ENCODE measurements at places on chromosomes 4 and X. TPM values are rescaled to one million over a fixed set of nuclear protein-coding genes. Genes with fewer than 3 reads are reported as not detected.

- DNase-seq: no peak
Observed at GRCh38 chr4:73693811-73694210, 46.6 kb upstream of the CXCL8 start.

- no peak for DNase-seq
Observed at GRCh38 chr4:185346975-185347601, 48.6 kb downstream of the LRP2BP start.

DNA sequence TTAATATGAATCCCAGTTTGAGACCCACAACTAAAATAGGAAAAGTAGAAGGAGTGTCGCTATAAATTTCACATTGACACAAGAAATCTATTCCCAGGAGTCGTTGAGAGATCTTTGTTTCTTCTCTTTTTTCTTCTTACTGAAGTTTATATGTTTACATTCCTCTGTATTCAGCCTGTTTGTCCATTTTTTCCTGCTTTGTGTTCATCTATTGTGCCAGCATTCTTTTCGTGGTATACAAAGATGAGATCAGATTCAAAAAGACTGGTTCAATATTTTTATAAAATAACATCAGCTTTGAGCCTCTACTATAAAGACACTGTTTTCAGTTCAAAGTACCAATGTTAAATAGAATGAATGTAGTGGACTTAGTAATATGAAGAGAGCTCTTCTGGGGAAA, 95.4 kb upstream of the MYOZ2 start:
- DNase-seq: no peak

Gene FANCB
- not detected for total RNA-seq

- no peak for DNase-seq
Observed at GRCh38 chr4:123166023-123166422, 230.6 kb upstream of the SPRY1 start.

- DNase-seq: peak; percentile 33
Observed at GRCh38 chr4:156941940-156942548, 29.6 kb downstream of the PDGFC start.

GRCh38 chrX:124462931-124463330, 116.6 kb downstream of the SH2D1A start:
- DNase-seq: no peak

- DNase-seq: no peak
Observed at GRCh38 chr4:10243856-10244255, 127.3 kb upstream of the WDR1 start.

GRCh38 chr4:20995015-20995414, 294.8 kb downstream of the PACRGL start:
- no peak for DNase-seq

DNA sequence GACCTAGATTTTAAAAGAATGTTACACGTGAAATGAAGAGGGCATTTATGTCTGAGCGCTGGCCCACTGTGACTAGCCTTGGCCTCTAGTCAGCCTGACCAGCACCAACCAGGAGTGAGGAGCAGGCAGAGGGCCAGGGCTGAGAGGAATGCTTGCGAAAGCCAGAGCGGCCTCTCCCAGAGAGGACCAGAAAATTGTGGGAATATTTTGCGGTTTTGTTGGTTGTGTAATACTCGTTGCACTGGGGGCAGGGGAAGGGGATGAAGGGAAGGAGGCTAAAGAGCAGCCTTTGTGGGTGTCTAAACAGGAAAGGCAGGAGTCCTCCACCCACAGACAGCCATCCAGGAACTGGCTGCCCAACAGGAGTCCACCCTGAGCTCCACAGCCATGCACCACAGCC, 3.8 kb downstream of the GABRE start:
- DNase-seq: peak; percentile 35

Gene PPP2R3B
- total RNA-seq: 13.8 TPM

- no peak for DNase-seq
Observed at GRCh38 chr4:145453163-145453520, 28.5 kb upstream of the SMAD1 start.

- DNase-seq: no peak
Observed at GRCh38 chr4:1011666-1012033, 224 bp downstream of the FGFRL1 start.

GRCh38 chr4:162909952-162910351, 256.7 kb downstream of the NAF1 start:
- no peak for DNase-seq

Gene SMIM10L2A
- total RNA-seq: 0.32 TPM

DNA sequence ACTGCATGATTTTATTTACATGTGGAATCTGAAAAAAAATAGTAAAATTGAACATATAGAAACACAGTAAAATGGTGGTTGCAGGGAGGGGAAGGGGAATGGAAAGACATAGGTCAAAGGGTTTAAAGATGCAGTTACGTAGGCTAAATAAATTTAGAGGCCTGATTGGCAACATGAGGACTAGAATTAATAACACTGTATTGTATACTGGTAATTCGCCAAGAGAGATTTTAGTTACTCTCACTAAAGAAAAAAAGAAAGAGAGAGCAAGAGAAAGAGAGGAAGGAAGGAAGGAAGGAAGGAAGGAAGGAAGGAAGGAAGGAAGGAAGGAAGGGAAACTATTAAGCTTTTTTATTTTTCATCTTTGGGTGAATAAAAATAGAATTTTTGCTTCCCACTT, 488.1 kb downstream of the PCDH10 start:
- no peak for DNase-seq

- DNase-seq: no peak
Observed at GRCh38 chr4:12411072-12411471, 982.4 kb upstream of the HS3ST1 start.

DNA sequence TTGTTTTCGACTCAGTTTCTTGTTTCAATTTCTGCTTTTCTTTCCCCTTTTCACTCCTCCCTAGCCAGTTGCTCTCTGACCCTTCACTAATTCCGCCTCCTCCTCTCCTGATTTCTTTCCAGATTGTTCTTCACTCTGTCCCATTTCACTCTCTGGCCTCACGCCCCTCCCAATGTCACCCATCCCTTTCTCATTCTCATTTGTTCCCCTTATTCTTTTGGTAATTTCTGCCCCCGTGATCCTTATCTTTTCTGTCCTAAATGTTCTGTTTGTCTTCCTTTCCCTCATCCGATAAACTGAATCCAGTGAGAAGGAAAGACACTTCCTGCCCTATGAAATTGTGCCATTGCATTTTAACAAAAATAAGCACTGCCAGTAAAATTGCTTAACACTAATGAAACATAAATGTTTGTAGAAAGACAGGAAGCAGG, 94.5 kb upstream of the RASGEF1B start:
- DNase-seq: no peak

DNA sequence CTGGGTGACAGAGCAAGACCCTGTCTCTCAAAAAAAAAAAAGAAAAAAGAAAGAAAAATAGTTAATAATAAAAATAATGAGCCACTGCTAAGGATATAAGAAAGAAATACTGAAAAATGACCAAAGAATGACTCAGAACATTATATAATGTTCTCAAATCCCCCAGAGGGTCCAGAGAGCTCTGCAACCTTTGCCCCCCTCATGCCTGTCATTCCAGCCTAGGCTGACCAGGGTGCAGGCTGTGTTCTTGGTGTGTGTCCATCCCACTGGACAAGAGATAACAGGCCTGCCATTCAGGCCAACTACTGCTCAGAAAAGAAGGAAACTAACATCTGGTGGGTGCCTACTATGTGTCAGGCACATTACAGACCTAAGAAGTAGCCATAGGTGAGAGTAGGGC, 72.7 kb upstream of the EDNRA start:
- DNase-seq: no peak

DNA sequence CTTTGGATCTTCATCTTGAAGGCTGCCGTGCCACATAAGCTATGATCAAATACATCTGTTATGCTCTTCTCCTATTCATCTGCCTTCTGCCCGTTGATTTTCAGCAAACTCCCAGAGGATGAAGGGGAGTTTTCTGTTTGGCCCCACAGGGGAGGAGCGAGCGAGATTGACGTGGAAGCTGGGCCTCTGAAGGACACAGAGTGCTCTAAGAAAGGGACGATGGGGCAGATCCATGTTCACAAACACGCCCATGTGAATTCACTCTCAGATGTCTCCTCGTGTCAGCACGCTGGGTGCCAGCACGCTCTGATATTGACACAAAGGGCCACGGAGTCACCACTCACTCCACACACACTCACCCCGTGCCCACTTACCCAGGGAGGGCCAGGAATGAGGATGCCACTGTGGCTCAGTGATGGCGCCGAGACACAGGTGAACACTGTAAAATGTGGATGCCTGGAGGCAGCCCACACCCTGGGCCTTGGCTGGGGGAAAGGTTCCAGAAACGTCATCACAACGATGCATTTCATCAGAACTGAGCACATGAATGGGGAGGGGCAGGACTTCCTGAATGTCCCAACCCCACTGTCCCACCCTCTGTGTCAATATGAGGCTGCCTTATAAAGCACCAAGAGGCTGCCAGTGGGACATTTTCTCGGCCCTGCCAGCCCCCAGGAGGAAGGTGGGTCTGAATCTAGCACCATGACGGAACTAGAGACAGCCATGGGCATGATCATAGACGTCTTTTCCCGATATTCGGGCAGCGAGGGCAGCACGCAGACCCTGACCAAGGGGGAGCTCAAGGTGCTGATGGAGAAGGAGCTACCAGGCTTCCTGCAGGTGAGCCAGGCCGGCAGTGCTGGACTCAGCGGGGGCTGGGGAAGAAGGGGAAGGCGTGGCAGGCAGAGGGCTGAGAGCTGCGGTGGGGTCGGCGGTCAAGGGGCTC, at the start of gene S100P:
Gene S100P, plus strand, starts transcription at position 648 of the 946 bp plus-strand sequence. Its CDS starts 55 bp downstream, at position 703.
- peak; percentile 41 for DNase-seq

DNA sequence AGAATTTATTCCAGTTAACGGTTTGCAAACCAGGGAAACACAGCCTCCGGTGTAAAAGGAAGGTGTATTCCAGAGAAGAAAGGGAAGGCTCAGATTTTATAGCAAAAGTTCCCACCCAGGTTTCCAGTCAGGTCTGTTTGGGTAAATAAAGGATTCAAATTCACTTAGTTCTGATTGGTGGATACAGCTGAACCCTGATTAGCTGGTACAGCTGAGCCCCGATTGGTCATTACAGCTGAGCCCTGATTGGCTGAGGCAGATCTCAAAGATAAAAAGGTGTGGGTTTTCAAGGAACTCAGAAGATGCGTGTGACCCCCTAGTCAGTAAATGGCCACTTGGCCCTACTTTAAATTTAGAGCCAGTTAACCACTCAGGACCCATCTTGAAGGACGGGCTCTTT, 6.6 kb downstream of the CLRN2 start:
- DNase-seq: no peak

- peak; percentile 68 for DNase-seq
Observed at GRCh38 chr4:38157592-38157991, 197.4 kb downstream of the PTTG2 start.

DNA sequence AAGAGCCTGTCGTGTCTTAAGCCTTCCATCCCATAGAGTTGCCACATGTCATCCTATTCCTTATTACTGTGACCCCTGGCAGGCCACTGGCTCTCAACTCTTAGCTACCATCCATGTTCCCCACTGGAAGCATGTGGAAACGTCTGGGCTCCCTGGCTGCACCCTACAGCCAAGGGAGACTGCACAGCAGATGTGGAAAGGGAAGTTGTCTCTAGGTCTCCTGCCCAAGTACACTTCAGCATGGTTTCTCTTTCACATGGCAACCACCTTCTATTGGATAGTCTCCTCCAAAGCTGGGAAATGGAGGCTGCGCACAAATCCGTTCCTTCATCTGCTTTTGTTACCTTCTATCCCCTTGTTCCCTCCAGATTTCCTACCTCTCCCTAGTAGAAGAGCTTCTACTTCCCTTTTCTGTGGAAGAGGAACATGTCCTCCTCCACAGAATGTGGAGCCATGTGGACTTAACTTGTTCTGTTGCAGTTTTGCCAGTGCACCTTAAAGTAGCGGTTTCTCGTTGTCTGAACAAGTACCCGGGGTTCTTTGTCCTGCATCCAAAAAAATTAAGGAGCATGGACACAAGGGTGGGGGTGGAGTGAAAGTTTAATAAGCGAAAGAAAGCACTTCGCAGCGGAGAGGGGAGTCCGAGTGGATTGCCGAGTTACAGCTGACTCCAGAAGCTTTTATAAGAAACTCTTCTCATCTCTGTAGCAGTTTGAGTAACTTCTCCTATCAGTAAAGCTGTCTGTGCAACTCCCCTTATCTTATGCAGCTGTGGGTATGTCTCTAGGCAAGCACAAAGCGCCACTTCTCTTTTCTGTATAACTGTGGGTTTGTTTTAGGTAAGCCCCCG, 52.5 kb downstream of the HMGB2 start:
- DNase-seq: no peak

DNA sequence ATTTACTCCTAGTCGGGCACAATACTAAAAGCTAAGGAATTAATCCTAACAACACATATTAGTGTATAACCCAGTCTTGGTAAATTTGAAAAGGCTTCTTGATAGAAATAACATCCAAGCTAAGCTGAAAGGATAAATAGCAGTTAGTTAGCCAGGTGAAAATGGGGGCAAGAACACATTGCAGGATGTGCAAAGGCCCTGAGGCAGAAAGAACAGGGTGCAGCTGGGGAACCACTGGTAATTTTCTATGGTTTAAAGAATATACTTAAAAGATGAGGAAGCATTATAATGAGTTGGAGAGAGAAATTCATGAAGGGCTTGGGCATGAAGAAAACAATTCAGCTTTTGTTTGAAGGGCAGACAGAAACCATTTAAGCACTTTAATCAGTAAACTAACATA, 689.0 kb downstream of the ADGRL3 start:
- no peak for DNase-seq

GRCh38 chr4:108454227-108454626, 166.1 kb upstream of the RPL34 start:
- no peak for DNase-seq

Gene SPANXC
- not detected for total RNA-seq

DNA sequence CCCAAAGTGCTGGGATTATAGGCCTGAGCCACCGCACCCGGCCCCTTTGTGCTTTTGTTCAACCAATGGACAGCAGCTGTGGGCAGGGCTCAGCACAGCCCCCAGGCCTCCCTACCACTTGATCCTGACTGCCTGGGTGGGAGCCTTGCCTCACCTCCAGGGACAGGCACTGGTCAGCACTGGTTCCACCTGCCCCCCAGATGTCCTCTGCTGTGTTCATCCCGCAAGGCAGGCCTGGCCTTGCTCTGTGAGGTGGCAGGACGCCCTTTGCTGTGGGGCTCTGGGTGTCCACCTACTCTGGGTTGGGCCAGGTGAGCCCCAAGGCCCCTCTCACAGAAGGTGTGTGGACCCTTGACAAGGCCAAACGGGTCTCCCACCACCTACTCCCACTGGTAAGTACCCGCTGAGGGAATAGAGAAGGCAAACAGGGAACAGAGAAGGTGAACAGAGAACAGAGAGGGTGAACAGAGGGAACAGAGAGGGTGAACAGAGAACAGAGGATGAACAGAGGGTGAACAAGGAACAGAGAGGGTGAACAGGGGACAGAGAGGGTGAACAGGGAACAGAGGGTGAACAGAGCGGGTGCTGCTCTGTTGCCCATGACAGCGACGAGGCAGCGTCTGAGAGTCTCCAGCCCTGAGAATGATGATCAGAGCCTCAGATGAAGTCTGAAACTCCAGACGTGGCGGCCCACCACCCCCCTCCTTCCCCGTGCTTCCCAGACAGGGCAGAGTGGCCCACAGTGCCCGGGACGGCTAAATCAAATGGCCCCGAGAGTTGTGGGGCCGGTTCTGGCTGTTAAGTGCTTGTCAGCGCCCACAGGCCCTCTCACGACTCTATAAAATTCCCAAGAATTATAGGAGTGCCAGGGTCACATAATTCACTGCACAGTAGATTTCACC, 55.0 kb upstream of the NKX1-1 start:
- DNase-seq: no peak

GRCh38 chr4:80913381-80913780, 117.1 kb upstream of the BMP3 start:
- no peak for DNase-seq

Gene RHOXF2
- not detected for total RNA-seq

Gene FGFR3
- 209 TPM for total RNA-seq

Data from transverse colon (tissue), 4 donors.